ENCODE measurements at places on chromosomes 16 and 17.

GRCh38 chr17:41803049-41804020, 8.4 kb downstream of the P3H4 start:
- no peak for DNase-seq

- DNase-seq = no peak
Observed at GRCh38 chr17:50205111-50205962, 3.9 kb upstream of the COL1A1 start.

DNA sequence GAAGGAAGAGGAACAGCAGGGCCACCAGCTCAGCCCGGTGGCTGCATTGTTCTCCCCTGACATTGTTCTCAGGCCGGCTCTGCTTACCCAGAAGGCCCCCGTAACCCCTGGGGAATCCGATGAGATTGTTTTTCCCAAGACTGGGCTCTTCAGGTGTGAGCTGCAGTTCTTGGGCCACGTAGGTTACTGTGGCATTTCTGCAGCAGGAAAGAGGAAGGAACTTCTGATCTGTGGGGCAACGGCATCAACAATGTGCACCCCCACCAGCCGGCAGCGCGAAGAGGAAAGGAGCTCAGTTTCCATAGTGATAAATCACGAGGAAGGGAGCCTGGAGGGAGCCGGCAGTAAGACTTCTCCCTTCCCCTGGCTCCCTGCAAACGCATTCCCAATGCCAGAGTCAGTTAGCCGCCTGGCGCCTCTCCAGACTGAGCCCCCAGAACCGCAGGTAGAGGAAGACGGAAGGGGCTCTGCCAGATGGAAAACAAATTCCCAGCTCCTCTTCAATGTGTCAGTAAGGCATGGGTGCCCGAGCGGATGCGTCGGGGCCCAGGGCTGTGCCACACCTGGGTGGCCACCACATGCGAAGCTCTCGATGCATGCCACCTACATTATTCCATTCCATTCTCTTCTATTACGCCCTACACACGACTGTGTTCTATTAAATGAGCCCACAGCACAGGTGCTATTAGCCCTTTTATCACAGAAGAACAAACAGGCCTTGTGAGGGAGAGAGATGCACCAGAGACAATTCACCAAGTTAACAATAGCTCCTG, 21.5 kb upstream of the PECAM1 start:
- DNase-seq = no peak

DNA sequence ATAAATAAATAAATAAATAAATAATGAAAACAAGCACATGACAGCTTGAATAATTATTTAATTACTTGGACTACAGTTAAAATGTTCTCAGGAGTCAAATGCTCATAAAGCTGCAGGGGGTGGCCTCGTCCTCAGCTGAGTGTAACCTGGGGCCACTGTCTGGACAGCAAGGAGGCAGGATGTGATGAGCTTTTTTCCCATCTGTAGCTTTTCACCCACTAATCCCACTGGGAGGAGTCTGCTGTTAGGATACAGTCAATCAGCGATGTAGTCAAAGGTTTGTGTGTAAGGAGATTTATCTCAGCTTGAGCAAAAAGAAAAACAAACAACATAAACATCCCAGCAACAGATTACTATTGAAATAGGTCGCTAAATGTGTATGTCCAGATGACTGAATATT, 22.5 kb downstream of the ZCCHC14 start:
- no peak for DNase-seq

GRCh38 chr17:36085765-36086164, 4.2 kb downstream of the CCL3 start:
- no peak for DNase-seq

- DNase-seq = no peak
Observed at GRCh38 chr16:24984903-24985675, 30.1 kb downstream of the ARHGAP17 start.

- no peak for DNase-seq
Observed at GRCh38 chr17:34639706-34640425, 60.5 kb downstream of the TMEM132E start.

DNA sequence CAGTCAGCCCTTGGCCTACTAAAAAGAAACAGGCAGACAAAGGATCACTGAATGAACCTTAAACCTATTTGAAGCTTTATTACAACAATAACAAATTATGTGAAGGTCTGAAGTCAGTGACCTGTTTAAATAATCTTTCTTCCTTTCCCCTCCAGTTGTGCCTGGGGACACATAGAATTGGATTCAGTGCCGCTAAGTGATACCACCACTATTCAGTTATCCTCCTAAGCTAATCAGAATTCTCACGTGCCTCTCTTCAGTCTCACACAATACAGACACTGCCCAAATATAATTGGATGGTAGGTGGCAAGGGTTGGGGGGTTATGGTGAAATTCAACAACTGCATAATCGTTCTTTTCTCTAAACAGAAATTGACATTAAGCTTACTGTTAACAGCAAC, 11.4 kb downstream of the TXNDC11 start:
- no peak for DNase-seq

GRCh38 chr17:38589462-38590114, 16.2 kb downstream of the SRCIN1 start:
- no peak for DNase-seq

DNA sequence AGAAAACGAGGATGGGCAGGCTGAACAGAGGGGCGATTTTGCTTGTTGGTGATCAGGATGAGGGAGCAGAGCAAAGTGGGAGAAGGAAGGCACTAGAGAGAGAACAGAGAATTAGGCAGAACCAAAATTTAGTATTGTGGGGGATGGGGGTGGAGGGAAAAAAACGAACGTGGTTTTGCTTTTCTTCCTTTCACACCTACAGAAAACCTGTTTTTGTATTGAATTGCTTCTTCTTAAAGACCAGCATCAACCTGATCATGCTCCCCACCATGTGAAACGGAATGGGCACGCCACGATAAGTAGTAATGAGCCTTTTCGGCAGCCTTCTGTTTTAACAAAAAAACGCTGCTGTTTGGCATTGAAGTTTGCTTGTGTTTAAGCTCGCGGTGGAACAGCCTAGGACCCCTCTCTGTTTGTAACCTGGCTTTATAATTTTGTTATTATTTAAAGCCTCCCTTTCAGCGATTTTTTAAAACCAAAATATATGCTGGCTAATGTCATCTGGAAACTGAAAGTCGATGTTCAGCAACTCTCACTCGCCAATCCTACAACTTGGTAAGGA, 36.8 kb downstream of the ERCC4 start:
- DNase-seq = peak; percentile 2

GRCh38 chr16:81782236-81782635, 3.1 kb downstream of the PLCG2 start:
- no peak for DNase-seq

GRCh38 chr17:82862737-82863382, 23.0 kb upstream of the ZNF750 start:
- DNase-seq = no peak

- DNase-seq = no peak
Observed at GRCh38 chr17:8161289-8162232, 1.2 kb downstream of the VAMP2 start.

DNA sequence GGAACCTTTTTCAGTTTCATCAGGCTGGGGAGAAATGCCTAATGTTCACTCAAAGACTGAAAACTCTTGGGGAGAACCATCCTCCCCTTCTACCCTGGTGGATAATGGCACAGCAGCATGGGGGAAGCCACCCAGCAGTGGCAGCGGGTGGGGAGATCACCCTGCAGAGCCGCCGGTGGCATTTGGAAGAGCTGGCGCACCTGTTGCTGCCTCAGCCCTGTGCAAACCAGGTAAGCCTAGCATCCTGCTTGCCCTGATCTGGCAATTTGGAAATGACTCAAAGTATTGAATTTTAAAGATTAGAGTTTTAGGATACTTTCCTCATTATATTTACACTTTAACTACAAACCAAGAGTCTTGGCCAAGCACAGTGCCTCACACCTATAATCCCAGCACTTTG, 63.8 kb downstream of the TMC6 start:
- DNase-seq = no peak

DNA sequence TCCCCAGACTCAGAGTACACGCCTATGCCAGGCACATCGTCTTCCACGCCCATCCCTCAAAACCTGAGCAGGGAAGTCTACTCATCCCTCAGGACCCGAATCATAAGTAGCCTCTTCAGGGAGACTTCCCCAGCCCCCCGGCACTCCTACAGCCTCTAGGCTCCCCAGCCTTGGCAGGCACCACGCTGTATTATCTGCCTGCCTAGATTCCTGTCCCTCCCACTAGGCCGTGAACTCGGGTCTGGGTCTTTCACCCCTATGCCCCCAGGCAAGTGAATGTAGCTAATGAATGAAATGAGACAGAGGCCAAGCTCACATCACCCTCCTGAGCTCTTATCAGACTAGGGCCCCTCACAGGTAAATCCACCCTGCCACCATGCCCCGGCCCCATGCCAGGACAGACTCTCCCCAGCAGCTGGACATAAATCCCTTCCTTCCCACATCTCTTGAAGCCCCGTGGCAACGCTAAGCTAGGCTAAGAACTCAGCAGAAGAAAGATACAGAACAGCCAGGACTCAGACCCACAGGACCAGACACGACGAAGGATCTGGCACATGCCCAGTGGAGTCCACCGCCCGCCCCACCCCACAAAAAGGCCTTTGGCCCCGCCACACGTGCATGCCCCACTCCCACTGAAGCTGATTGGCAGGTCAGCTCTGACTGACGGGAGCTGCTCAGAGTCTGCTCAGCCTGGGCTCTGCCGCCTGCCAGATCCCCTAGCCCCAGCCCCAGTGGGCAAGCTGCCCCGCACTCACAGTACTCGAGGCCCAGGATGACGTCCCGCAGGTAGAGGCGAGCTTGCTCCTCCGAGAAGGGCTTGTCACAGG, 13.0 kb downstream of the CAMKK1 start:
- no peak for DNase-seq

GRCh38 chr17:55314784-55315491, 50.2 kb downstream of the HLF start:
- DNase-seq = no peak

- DNase-seq = no peak
Observed at GRCh38 chr16:77677129-77677528, 45.2 kb upstream of the NUDT7 start.

- DNase-seq = no peak
Observed at GRCh38 chr16:81313701-81314602, 810 bp upstream of the GAN start.

DNA sequence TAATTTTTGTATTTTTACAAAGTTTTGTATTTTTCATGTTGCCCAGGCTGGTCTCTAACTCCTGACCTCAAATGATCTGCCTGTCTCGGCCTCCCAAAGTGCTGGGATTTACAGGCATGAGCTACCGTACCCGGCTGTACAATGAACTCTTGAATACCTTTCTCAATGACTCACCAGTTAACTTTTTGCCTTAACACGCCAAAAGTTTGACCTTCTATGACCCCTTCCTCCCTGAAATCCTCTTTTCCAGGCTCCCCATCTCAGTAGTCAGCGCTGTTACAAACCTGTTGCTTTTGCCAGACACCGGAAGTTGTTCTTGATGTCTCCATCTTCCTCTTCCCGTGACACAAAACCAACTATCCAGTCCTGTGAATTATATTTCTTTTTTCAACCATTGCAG, 158.1 kb upstream of the ASIC2 start:
- no peak for DNase-seq

DNA sequence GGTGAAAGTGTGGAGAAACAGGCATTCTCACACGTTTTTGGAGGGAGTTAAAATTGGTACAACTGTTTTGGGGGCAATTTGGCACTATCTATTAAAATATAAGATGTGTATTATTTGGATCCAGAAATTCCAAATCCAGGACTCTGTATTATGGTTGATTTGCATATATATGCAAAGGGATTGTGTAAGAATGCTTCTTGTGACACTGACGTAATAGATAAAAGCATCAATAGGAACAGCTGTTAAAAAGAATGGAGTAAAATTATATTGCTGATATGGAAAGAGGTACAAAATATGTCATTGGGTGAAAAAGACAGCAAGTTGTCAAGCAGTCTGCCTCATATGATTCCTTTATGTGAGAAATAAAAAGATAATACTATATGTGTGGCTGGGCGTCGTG, 17.3 kb downstream of the FA2H start:
- DNase-seq = no peak

- DNase-seq = peak; percentile 71
Observed at GRCh38 chr17:29369831-29370735, 20.1 kb upstream of the TAOK1 start.

DNA sequence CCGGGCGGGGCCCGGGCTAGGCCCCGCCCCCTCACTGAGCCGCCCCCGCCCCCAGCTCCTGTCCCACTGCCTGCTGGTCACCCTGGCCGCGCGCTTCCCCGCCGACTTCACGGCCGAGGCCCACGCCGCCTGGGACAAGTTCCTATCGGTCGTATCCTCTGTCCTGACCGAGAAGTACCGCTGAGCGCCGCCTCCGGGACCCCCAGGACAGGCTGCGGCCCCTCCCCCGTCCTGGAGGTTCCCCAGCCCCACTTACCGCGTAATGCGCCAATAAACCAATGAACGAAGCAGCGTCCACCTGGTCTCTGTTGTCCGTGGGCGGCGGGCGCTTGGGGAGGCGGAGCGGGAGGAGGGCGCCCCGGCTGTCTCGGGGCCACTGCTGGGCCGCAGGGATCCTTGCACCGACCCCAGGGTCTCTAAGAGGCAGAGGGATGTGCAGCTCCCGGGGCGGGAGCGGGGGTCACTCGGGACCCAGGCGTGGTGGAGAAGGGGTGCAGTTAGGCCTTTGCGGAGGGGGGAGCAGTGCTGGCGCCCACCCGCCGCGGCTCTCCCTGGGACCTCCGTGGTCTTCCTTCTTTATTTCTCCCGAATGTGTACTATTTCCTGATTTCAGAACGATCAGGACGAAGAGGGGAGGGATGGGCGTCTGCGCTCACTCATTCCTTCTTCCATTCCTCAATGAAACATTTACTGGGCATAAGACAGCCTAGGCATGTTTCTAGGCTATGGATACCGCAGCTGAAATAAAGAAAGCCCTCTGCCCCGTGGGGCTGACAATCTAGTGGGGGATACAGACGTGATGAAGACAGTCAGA, 2.0 kb downstream of the HBZ start:
- no peak for DNase-seq

GRCh38 chr16:30741461-30741914, 6.7 kb upstream of the PHKG2 start:
- peak; percentile 79 for DNase-seq

GRCh38 chr16:4972938-4973587, 14.9 kb downstream of the SEC14L5 start:
- DNase-seq = no peak

GRCh38 chr17:14997290-14997689, 267.8 kb downstream of the PMP22 start:
- no peak for DNase-seq

DNA sequence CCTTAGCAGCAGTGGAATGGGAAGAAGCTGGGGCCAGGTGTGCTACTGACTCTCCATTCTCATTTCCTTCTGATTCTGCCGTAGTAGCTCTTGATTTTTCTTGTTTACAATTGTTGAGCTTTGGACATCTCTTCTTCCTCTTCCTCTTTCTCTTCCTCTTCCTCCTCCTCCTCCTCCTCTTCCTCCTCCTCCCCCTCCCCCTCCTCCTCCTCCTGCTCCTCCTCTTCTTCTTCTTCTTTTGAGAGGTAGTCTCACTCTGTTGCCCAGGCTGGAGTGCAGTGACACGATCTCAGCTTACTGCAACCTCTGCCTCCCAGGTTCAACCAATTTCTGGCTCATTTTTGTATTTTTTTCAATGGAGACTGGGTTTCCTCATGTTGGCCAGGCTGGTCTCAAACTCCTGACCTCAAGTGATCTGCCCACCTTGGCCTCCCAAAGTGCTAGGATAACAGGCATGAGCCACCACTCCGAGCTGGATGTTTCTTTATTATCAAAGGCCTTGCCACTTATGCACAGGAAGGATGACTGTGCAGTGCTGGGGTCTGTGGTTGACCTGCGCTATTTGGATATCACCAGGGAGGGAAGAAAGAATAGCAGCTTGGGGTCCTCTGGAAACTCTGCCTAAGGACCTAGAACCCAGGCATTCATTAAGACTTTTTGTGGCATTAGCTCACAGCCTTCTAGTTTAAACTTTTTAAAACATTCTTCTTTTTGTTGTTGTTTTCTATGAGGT, 127.8 kb upstream of the KCNJ16 start:
- DNase-seq = no peak

GRCh38 chr17:76917829-76918228, 49.6 kb downstream of the MGAT5B start:
- no peak for DNase-seq
